HS-5 (cell line): ENCODE measurements at places on chromosomes 12 and 14.
A peak's percentile ranks its signal among the peaks of the same experiment; 100 is the strongest.

DNA sequence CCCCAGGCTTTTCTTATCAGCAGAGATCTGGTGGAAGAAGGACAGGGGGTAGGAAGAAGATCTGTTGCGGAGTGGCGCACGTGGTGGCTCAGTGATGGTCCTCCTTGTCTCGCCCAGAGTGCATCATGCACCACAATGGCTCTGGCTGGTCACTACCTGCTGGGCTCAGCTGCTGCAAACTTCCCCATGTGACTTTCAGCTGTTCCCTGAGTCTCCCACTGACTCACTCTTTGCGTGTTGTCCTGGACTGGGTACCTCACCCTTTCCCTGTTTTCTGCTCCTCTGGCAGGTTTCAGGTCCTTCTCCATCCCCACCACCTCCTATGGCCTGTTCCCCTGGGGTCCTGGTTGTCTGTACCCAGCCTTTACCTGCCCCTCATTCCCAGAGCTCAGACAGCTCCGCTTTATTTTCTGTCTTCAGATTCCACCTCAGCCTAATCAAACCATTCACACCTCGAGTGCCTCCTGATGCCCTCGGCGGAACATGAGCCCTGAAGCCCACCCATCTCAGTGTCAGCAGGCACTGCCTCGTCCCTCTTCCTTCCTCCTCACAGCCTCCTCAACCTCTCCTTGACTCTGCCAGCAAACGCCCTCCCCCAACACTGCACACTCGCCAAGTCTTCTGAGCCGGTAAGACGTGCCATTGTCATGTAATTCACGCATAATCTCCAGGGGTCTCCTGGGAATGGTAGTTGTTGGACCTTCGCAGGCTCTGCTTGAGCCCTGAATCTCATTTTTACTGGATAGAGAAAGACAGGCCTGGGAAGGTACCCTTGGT, 1.8 kb downstream of the C1R start:
- DNase-seq, result no peak

GRCh38 chr12:76206677-76207072, 122.2 kb upstream of the NAP1L1 start:
- DNase-seq, result no peak

- DNase-seq, result no peak
Observed at GRCh38 chr12:47817272-47818006, 2.3 kb downstream of the HDAC7 start.

DNA sequence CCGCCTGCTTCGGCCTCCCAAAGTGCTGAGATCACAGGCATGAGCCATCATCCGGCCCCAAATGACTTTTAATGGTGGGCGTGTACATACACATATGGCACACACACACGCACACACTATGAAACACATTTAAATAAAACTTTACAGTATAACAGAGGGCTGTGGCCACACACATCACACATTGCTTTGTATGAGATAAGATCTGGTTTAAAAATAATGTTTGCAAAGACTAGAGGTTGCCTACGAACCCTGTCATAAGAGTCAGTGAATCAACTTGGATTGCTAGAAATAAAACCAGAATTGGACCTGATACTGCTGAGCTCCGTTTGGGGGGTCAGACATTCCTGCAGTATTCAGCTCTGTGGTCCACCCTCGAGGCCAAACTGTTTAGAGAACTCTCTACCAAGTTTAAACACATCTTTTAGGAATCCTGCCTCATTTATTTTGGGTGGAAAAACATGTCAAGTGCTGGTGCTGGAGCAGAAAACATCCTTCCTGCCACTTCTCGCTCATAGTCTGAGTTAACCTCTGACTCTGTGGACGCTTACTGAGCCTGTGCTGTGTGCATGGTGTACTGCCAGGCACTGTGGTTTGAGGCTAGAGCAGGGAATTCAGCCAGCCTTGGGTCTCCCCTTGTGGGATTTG, 47.8 kb upstream of the EML1 start:
- DNase-seq, result no peak

- DNase-seq, result no peak
Observed at GRCh38 chr12:1739368-1739767, 48.5 kb downstream of the ADIPOR2 start.

- DNase-seq, result no peak
Observed at GRCh38 chr12:53064613-53065436, 14.4 kb downstream of the SPRYD3 start.

GRCh38 chr12:51242120-51242519, 3.5 kb downstream of the DAZAP2 start:
- DNase-seq, result no peak

DNA sequence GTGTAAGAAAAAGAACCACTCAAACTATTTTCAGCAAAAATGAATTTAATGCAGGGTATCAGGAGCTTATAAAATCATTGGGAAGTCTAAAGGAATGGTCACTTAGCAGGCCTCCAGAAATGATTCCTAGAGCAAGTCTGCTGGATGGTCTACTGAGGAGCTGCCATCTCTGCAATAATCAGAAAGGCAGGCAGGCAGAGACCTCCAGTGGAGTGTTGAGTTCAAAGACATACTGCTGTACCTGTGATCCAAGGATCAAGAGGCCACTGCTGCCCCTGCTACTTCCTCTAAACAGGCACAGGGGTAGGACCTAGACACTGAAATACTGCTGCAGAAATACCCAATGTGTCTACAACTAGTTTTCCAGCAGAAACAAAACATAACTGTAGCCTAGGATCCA, 14.5 kb upstream of the KICS2 start:
- DNase-seq, result no peak

GRCh38 chr12:64760808-64761573, 1.8 kb upstream of the GNS start:
- DNase-seq, result no peak

DNA sequence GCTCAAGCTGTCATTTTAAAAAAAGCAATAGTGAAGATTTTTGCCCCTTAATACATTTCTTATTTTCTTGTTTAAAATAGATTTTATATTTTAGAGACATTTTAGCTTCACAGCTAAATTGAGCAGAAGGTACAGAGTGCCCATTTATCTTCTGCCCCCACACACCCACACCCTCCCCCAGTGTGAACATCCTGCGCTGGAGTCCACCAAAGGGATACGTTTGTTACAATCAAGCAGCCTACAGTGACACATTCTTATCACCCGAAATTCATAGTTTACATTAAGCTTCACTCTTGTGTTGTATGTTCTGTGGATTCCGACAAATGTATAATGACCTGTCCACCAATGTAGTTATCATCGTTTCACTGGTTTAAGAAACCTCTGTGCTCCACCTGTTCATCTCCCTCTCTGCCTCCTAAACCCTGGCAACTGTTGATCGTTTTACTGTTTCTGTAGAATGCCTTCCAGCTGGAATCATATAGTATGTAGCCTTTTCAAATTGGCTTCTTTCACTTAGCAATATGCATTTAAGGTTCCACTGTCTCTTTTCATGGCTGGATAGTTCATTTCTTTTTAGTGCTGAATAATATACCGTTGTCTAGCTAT, 91.0 kb upstream of the TRAF3 start:
- no peak for DNase-seq

- peak; percentile 23 for DNase-seq
Observed at GRCh38 chr14:75090353-75090752, 20.9 kb downstream of the ZC2HC1C start.

DNA sequence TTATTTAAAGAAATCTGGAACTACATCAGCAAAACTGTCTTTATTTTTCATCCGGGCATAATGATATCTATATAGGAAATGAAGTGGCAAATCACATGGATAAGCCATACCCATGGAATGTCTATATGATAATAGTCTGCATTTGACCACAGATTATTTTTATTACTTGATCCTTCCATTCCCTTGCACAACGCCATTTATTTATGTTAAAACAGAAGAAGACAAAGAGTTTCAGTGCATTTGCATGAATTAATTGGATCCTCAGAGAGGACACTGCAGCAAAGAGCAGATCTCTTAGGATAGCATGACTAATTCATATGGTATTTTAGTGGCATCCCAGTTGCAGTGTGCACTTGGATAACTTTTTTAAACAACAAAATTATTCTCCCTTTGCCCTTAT, 345.0 kb downstream of the CCDC91 start:
- DNase-seq, result peak; percentile 69

DNA sequence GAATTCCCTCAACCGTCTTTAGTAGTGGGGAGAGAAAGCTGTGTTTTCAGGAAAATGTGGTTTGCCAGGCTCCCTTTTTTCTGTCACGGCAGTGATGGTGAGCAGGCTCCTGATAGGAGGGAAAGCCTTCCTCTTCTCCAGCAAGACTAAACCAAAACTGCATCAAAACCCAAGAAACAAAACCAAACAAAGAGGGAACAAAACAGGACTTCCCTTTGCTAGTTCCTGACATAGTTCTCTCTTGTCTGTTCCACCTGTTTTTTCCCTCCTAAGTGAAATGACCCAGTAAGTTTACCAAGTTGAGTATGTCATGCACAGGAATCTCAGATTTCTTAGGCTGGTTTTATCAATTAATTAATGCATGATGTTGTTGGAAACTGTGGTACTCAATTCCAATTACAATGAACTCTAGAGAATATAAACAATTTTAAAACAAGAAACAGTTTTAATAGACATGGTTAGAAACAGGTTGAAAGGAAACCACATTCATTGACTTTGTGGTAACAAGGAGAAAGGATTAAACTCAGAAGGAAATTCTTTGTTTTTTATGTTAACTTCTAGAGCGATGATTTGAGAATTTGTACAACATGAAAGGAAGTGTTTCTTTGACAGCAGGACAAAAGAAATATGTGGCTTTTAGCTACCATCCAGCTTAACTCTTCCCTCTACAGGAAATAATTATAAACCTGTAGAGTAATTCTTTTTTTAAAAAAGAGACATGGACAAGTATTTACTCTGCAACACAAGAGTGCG, 23.0 kb upstream of the CSRP2 start:
- no peak for DNase-seq

DNA sequence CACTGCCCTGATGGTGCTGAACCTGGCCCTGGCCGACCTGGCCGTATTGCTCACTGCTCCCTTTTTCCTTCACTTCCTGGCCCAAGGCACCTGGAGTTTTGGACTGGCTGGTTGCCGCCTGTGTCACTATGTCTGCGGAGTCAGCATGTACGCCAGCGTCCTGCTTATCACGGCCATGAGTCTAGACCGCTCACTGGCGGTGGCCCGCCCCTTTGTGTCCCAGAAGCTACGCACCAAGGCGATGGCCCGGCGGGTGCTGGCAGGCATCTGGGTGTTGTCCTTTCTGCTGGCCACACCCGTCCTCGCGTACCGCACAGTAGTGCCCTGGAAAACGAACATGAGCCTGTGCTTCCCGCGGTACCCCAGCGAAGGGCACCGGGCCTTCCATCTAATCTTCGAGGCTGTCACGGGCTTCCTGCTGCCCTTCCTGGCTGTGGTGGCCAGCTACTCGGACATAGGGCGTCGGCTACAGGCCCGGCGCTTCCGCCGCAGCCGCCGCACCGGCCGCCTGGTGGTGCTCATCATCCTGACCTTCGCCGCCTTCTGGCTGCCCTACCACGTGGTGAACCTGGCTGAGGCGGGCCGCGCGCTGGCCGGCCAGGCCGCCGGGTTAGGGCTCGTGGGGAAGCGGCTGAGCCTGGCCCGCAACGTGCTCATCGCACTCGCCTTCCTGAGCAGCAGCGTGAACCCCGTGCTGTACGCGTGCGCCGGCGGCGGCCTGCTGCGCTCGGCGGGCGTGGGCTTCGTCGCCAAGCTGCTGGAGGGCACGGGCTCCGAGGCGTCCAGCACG, 4.7 kb downstream of the LTB4R start:
- DNase-seq, result no peak

- no peak for DNase-seq
Observed at GRCh38 chr12:68641138-68641537, 30.4 kb downstream of the RAP1B start.

GRCh38 chr12:80829767-80830166, 108.0 kb downstream of the LIN7A start:
- no peak for DNase-seq

GRCh38 chr12:60072911-60073310, 477.1 kb downstream of the SLC16A7 start:
- peak; percentile 56 for DNase-seq

GRCh38 chr14:71452987-71453386, 479.2 kb upstream of the RGS6 start:
- DNase-seq, result no peak

DNA sequence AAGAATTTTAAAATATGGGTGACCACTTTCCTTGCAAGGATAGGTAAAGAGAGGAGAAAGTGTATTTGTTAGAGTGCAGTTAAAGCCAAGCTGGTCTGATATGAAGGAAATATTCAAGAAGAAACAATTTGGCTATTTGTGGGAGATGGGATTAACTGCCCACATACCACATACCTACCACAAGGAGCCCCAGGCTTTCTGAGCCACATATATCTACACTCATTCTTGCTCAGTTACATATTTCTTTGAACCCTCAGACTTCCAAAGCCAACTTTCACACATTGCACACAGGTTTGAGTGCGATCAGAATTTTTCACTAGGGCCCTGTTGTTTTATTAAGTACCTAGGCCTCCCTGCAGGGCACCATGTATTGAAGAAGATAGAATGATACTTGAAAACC, 330.2 kb downstream of the ZFP36L1 start:
- no peak for DNase-seq

DNA sequence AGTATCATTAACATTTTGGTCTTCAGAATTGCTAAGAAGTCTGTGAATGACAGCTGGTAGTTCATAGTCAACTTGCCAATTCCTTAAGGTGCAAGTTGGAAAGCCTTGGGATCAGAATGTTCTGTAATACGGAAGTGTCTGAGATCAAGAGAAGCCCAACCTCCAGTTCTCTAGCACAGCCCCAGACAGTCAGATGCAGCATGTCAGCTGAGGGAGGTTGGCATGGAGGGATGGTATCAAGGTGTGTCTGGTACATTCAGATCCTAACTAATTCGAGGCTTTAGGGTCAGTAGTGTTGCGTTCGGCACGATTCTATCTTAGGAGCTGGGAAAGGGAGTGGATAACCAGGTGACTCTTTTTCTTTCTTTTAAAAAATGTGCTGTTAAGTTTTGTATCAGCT, 38.3 kb downstream of the FNTB start:
- no peak for DNase-seq

- DNase-seq, result no peak
Observed at GRCh38 chr14:89336338-89336737, 80.7 kb downstream of the FOXN3 start.

DNA sequence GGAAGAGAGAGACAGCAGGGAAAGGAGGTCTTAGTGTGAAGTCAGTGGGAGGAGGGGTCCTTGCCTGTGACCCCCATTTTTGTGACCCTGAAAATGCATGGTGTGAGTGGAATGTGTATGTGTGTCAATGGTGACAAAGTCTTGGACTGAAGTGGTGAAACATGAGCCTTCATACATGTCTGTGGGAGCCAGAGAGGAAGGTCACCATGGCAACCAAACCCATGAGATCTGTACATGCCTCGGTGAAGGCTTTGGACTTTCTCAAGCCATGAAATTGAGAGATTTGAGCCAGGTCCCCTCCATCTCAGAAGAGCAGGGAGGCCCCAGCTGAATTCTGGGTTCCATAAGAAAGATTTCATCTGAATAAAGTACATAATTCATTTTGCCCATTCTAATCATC, 108.7 kb downstream of the TTC8 start:
- DNase-seq, result no peak

GRCh38 chr14:61065656-61066055, 84.6 kb downstream of the SLC38A6 start:
- DNase-seq, result no peak

- no peak for DNase-seq
Observed at GRCh38 chr12:111777345-111778045, 10.8 kb downstream of the ALDH2 start.
